Cardiac muscle cell (in vitro differentiated cells and primary cell): ENCODE measurements at places on chromosomes 2 and 18.

DNA sequence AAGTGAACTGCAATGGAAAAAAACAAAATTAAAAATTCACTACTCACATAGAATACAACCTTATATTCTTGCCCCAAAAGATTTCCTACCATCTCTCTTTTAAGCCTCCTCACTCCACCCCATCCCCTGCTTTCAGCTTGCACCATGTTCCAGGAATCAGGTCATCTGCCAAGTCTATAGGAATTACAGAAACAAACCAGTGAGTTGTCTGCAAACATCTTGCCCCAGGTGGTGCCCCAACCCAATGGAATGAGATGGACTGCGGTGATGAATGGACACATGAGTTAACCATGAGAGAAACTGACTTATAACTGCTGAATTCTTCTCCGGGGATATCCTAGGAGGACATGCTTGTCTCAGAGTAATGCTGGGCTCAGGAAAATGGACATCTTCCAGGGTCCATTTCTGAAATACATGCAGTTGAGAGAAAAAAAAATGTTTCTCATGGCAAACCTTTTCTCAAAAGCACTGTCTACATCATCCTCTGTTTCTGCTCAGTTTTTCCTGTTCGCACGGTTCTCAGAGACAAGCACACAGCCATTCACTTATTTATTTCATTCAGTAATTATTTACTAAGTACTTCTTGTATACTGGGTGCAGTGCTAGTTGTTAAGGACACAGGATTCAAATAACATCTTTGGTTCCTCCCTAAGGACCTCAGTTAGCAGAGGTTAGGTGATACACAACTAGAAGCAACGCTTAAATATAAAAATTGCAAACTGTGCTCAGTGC, 350.0 kb downstream of the RND3 start:
- no peak for DNase-seq

- DNase-seq, result no peak
Measured at GRCh38 chr2:196516564-196516963, 123.0 kb upstream of the CCDC150 start.

DNA sequence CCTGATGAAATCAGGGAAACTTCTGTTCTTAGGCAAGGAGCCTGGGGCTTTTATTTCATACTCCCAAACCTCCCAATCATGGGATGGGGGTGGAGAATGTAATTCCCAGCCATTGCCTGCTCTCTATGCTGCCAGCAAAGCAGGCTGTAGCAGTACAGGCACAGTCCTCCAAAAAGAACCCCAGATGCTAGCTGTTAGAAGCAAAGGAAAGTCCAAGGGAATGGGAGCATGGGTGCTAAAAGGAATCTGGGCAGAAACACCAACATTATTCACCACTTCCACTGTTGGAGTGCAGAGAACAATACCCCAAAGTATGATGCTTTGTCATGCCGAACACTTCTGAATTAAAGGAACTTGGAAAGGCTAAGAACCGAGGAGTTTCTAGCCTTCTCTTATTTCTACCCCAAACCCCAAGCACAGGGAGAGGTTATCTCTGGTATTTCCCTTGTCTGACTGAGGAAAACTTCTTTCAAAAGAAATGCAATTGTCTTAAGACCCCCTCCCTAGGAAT, 24.7 kb downstream of the MDH1 start:
- DNase-seq, result peak; percentile 59

- DNase-seq, result peak; percentile 66
Measured at GRCh38 chr2:27123302-27124150, at the start of gene ABHD1. TSS of gene ABHD1 (plus strand) at chr2:27123815. CDS start at chr2:27123949, 134 bp downstream.

DNA sequence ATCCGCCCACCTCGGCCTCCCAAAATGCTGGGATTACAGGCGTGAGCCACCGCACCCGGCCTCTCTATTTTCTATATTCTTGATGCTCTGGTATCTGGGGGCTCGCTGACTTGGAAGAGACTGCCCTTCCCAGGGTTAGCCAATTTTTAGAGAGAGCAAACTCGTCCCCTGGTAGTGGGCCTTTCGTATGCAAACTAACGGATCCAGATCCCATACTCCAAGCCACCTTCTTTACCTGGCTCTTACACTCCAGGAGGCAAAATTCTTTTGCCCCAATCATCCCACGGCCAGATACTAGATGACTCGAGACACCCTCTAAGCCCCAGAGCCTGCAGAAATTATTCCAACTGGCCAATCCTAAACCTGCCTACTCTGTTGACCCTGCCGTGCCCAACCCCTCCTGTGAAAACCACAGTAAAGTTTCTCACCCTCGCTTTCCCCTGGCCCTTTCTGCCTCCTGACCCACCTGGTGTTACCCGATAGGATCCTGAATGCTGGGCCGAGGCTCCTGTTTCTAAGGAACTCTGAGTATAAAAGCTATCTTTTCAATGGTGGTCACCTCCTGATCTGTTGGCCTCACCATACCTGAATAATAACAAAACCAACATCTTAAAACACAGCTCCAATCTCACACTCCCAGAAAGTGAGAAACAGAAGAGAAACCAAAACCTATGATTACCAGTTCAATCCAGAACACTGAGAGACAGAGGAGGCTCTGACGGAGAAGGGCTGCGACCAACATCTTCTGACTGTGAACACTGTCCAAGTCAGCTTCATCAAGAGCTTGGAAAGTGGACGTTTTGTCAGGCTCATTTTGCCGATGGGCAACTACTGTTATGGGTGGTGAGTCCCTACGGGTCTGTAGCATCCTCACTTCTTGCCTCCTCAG, 57.6 kb upstream of the ZNF532 start:
- no peak for DNase-seq

GRCh38 chr2:43405829-43406228, 179.4 kb upstream of the ZFP36L2 start:
- no peak for DNase-seq

GRCh38 chr2:221025398-221025797, 546.7 kb downstream of the EPHA4 start:
- no peak for DNase-seq

- DNase-seq, result no peak
Measured at GRCh38 chr2:63379451-63379850, 208.8 kb downstream of the WDPCP start.

DNA sequence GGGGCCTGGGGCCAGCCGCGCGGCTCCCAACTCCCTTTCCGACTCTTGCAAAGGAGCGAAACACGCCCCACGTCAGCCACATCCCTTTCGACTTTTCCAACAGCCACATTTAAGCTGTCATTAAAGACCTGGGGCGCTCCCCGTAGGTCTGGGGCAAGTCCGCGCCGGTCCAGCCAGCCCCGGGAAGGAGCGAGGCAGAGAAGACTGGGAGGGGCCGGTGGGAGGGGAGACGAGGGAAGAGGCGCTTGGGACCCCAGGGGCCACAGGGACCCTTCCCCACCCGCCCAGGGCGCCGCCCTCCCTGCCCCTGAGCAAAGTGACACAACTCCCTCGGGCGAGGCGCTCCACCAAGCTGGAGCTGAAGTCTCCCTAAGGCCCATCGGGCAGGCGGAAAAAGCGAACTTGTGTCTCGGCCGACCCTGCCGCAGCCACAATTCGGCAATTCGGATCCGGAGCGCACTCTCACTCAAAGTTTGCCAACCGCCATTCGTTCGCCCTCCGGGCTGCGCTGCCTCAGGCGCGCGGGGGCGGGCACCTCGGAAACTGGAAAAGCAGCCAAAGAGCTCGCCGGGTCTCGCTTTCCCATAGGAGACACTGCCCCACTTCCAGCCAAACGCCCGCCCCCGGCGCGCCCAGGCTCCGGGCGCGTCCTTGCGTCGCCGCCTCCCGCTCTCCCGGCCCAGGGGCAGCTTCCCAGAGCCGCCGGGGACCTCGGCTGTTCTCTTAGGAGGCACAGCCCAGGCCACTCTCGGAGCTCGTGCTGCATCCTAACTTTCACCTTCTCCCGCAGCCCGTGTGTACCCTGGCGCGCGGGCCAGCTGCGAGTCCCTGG, 1.1 kb upstream of the KCTD1 start:
- DNase-seq, result peak; percentile 64

DNA sequence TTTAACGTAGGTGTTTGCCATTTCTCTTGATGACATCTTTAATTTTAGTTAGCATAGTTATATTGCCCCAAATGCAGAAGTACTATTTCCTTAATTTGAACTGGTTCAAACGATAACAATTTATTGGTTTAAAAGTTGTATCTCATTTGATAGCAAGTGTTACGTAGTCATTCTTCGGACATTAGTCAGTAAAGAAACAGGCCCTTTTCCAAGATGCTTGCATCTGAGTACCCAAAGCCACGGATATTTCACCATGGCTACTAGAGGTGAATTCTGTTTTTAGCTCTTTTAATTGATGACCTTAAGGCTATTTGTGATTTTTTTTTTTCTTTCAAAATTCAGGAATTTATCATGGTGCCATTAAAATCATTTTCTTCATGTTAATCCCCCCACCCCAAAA, 32.1 kb downstream of the GLS start:
- DNase-seq, result no peak

DNA sequence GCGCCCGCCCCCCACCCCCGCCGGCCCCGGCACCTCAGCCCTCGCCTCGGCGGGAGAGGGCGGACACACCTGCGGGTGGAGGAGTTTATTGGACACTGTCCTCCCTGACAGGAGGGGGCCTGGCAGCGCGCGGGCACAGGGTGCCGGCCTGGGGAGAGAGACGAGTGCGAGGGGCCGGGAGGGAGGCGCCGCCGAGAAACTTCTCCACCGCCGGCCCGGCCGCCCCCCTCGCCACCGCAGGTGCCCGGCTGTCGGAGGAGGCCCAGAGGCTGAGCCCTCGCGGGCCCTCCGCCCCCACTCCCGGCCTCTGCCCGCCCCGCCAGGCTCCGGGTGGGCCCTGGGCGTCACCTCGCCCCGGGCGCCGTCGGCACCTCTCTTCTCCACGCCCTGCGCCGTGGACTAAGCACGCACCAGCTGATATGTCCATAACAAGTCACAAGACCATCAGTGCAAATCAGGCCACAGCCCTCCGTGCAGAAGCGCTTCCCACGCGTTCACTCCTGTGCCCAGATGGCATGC, 311.3 kb downstream of the CELF4 start:
- DNase-seq, result no peak

DNA sequence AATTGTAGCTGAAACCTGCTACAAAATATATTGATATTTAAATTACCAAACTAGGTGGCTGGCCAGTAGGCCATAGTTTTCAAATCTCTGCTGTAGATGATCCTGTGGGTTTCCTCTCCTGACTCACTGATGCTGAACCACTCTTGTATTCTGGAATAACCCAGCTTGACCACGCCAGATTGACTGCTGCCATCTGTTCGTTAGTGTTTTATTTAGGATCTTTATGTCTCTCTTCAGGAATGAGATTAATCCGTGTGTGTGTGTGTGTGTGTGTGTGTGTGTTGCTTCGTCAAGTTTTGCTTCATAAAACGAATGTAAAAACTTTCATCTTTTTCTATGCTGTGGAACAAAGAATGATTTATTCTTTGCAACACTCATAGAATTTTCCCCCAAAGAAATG, 187.1 kb downstream of the DYSF start:
- DNase-seq, result no peak

- DNase-seq, result peak; percentile 34
Measured at GRCh38 chr18:7822435-7823331, 255.6 kb downstream of the PTPRM start.

- DNase-seq, result no peak
Measured at GRCh38 chr2:230225486-230225885, at the start of gene SP140. TSS of gene SP140 (plus strand) at chr2:230225736. CDS start at chr2:230225845, 109 bp downstream.

DNA sequence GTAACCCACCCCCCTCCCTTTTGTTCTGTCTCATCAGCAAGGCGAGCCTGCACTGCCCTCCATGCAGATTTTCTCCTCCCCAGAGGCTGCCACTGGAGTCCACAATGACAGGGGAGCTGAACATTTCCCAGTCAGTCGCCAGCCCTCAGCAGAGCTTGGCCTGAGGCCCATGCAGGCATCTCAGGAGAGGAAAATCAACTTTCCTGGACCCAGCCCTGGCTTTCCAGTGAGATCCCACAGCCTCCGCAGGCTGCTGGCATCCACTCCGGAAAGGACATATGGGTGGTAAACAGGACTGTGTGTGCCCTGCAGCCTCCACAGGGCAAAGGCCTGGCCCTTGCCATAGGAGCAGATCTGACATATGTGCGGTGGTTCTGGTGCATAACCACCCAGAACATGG, 253.8 kb downstream of the TNS1 start:
- DNase-seq, result no peak

- DNase-seq, result no peak
Measured at GRCh38 chr2:9085353-9085752, 81.9 kb upstream of the MBOAT2 start.

- no peak for DNase-seq
Measured at GRCh38 chr2:15934291-15934945, 5.9 kb upstream of the MYCN start.

- no peak for DNase-seq
Measured at GRCh38 chr2:133223226-133223625, 345.0 kb downstream of the NCKAP5 start.
